ENCODE measurements at places on chromosomes 3 and 15.

GRCh38 chr15:44666210-44667038, 3.0 kb upstream of the SPG11 start:
- no peak for DNase-seq

DNA sequence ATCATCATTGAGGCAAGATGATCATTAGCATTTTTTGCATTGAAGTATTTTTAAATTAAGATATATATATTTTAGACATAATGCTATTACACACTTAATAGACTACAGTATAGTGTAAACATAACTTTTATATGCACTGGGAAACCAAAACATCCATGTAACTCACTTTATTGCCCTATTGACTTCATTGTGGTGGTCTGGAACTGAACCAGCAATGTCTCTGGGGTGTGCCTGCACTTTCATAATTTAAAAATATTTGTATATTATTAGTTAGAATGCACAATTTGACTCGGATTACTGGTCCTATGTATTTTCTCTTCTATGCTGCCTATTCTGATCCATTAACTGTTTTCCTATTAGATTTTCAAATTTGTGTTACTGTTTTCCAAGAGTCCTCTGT, 109.1 kb upstream of the SPATA12 start:
- DNase-seq, result no peak

DNA sequence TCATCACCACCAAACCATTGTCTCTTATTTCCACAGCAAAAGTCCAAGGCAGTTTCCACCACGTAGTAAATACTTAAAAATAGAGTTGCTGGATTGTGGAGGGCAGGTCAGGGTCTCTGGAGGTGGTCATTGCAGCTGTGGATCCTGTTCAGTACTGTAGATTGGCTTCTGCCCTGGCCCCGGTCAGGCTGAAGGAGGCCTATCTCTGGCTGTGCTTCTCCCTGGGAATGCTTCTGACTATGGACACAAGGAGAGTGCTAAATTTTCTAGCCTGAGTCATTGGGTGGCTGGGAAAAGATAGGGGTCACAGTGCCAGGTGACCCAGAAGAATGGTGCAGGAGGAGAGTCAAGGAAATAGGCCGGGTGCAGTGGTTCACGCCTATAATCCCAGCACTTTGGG, 26.3 kb upstream of the GMPPB start:
- DNase-seq, result no peak

GRCh38 chr15:62934236-62934971, 108.1 kb upstream of the TPM1 start:
- DNase-seq, result no peak

DNA sequence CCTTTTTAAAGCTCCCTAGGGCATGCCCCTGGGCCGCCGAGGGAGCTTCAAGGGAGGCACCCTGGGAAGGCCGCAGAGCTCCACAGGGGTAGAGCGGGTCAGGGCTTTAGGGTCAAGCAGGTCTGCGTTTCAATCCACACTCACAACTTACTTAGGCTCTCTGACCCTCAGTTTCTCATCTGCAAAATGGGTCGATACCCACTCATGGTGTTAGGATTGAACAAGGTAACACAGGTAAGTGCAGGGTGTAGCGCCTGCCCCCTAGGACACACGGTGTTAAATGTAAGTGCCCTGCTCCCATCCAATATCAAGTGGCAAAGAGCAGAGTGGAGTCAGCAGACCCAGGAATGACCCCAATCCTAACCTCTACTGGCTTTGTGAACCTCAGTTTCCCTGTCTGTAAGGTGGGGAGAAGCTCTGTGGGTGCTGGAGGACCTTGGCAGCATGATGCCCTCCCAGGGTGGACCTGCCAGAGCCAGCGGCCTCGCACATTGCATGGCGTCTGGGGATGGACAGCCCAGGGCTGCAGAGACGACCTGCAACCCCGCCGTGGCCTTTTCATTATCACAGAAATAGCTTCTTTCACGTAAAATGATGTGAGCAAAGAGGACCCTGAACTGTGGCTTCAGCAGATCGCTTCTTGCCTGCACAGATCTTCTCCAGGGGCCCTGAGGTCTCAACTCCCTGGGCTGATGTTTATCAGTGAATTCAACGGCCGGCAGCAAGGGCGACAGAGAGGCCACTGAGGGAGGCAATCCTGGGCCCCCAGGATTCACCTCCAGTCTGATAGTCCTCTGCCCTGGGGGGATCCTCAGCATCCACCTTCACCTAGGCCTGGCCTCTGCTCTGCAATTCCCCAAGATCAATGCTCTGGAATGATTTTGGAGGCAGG, 138.5 kb downstream of the CHSY1 start:
- DNase-seq, result no peak

DNA sequence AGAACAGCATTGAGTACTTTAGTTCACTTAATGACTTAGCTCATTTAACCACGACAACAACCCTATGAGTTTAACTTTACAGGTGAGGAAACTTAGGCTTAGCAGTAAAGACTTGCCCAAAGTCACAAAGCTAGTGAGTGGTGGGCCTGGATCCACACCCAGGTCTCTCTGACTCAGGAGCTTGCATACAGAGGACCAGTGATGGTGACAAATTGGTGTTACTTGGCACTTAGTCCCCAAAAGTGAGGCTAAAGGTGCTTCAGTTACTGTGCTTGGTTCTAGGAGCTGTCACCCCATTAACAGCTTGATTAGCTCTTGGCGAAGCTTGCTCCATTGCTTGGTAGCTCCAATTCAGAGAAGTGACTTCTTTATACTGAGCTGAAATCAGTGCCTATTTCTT, 6.1 kb downstream of the CELF6 start:
- DNase-seq, result no peak

GRCh38 chr3:29283231-29284119, 2.6 kb downstream of the RBMS3 start:
- DNase-seq, result no peak

DNA sequence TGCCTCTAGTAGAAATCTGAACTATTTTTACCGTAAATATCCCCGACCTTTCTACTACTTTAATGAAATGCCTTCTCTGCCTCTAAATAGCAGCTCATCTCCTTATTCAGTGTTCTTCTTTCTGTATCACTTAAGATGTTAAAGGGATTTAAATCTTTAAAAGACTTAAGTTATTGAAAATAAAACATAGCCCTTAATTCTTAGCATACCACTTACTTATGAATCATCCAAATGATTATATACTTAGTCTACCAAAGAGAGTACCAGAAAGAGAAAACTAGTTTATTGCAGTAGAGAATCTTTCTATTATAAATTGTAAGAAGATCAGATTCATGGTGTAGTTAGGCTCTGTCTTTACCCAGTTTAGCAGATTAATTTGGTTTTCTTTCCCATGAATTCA, 802.0 kb downstream of the TBL1XR1 start:
- no peak for DNase-seq

DNA sequence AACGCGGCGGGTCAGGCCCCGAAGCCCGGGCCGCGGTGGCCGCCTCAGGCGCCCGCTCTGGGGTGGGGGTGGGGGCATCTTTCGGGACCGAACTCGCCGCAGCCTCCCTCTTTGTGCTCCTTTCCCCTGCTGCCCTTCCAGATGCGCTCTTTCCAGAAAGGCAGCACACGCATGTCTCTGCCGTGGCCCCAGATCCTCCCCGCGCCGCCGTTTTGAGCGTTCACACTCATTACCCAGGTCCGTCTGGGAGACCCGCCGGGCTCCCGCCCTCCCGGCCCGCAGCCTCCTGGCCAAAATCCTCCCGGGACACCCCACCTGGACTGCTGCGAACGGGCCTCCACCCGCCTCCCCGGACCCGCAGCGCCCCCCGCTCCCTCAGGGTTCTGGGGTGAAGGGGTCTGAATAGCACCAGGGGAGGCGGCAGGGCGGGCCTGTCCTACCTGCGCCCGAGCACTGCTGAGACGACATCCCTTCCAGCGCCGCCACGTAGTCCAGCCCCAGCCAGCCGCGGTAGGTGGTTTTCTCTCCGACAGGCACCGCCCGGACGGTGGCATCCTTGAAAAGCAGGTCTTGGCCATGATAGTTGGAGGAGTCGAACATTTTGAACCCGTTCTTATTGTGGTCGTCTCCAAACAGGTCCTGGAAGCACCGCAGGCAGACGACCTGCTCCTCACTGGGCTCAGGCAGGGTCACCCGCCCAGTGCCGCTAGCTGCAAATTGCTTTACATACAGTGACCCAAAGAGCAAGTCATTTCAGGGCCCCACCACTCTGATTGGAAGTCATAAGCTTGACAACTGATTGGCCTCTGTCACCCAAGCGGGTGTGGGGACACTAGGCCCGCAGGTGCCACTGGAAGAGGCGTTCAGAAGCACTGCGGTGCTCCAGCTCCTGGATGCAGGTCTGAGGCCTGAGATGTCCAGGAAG, 25.9 kb downstream of the MELTF start:
- peak; percentile 5 for DNase-seq

- DNase-seq, result no peak
Measured at GRCh38 chr15:88653200-88654064, 14.6 kb downstream of the ISG20 start.

- DNase-seq, result no peak
Measured at GRCh38 chr15:87710406-87710805, 546.1 kb downstream of the NTRK3 start.

DNA sequence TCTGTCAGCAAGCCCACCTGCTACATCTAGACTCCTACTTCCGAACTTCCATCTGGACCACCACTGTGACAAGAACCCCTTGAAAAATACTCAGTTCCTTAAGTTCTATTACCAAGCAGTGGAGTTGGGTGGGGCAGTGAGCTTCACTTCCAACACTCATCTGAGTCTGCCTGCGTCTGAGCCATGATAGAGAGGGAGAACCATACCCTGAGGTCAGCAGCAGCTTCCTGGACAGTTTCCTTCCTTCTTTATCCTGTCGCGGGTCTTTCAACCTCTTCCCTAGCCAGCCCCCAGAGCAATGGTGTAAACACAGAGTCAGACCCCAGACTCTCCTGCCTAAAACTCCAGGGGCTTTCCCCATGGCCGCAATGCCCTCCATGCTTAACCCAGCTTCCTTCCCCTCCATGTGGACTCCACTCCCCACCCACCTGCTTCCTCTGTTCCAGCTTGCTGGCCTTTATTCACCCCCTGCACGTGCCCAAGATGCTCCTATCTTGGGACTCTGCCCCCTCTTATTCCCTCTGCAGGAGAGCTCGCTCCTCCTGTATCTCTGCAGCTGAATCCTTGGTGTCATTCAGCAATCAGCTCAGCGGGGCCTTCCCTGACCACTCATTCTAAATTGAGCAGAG, 211.2 kb downstream of the SHQ1 start:
- no peak for DNase-seq

GRCh38 chr15:65354835-65355172, 23.0 kb downstream of the IGDCC3 start:
- no peak for DNase-seq

GRCh38 chr15:93164409-93164808, 75.4 kb upstream of the RGMA start:
- peak; percentile 7 for DNase-seq

DNA sequence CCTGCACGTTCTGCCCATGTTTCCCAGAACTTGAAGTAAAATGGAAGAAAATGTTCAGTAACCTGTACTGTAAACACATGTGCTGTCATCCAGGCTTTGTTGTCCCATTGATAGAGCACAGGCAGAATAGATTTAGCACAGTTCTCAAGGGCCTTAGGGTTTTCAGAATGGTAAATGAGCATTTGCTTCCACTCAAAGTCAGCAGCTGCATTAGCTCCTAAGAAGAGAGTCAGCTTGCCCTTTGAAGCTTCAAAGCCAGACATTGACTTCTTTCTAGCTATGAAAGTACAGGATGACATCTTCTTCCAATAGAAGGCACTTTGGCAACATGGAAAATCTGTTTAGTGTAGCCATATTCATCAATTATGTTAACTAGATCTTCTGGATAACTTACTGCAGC, 76.2 kb upstream of the TMEM108 start:
- DNase-seq, result no peak

GRCh38 chr15:40006646-40007045, 32.3 kb downstream of the SRP14 start:
- DNase-seq, result no peak

DNA sequence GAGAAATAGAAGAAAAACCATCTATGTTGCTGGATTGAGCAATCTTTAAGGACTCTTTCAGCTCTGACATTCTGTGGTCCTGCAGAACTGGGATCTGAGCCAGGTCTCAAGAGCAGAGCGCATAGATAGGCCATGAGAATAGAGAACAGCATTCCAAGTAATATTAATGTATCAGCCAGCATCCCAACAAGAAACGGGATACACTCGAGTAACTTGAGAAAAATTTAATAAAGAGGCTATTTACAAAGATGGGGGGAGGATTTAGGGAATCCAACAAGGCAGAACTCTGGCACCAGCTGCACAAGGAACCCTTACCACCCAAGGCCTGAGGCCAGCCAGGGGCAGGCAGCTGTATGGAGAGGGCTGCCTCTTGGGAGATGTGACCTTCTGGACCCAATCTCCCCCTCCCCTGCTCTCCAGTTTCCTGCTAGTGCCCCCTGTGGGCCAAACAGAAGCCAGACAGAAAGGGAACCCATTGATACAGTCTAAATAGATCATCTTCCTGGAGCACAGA, 8.2 kb downstream of the TMOD2 start:
- no peak for DNase-seq

GRCh38 chr15:34914317-34914716, 55.2 kb downstream of the AQR start:
- DNase-seq, result no peak

DNA sequence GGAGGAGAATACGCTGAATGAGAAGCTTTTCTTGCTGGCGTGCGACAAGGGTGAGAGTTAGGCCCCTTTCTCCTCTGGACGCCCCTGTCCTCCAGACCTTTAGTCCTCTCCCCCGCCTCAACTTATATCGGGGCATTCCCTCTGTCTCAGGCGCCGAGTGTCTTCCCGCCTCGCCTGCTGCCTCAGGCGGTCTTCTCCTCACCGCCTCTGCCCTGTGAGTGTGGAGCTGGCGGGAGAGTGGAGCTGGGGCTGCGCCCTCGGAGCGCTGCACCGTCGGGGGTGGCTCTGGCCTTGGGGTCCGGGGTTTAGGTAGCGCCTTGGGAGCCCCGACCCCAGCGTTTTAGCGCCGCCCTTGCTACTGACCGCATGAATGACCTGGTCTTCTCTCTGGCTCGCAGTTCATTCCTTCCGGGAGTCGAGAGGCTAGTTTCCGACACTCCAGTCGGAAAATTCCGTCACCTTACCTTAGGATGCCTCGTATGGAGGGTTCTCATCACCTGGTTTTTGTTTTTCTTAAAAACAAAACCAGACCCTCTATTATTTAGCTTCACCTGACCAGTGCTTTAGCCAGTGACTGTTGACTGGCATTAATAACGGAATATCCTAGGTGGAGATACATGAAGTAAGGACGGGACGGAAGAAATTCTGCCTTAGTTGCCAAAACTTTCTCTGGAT, 985 bp downstream of the TRPC1 start:
- peak; percentile 0 for DNase-seq

DNA sequence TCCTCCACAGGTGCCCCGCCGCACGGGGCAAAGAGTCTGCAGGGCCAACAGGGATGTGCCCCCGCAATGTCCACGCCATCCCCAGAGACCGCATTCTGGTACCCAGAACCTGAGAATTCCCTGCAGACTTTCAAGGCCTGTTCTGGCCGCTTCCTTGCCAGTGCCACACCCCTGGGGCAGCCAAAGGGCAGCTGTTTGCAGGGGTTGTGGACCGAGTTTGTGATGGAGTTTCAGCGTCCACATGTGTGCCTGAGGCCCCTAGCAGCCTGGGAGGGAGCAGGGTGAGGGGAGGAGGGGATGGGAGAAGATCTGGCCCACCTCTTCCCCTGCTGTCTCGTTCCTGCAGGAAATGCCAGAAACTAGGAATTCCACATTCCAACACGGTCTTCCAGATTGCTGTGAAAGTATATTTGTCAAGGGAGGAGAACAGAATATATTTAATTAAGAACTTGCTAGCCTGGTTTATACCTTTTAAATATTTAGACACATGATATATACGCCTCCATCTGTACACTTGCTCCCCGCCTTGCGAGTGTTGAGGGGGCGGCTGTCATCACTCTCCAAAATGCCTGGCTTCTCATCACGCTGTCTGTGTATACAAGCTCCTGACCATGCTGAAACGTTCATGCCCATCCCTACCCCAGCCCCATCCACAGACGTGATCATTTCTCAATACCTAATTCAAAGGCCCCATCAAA, 31.1 kb upstream of the RASA2 start:
- no peak for DNase-seq
